GM06990 (cell line): ENCODE measurements at places on chromosomes 7 and 10.

- no peak for DNase-seq
Observed at GRCh38 chr10:418894-419293, 270.6 kb downstream of the DIP2C start.

GRCh38 chr7:130853503-130854279 lies 119.7 kb upstream of the KLF14 start:
- no peak for DNase-seq

- DNase-seq = no peak
Observed at GRCh38 chr7:94710256-94710655, 54.3 kb upstream of the SGCE start.

GRCh38 chr7:51010534-51010933 lies 227.8 kb upstream of the GRB10 start:
- DNase-seq = no peak

- DNase-seq = no peak
Observed at GRCh38 chr7:155698633-155699032, 54.2 kb downstream of the RBM33 start.

- no peak for DNase-seq
Observed at GRCh38 chr10:23094786-23095403, 484 bp upstream of the MSRB2 start.

DNA sequence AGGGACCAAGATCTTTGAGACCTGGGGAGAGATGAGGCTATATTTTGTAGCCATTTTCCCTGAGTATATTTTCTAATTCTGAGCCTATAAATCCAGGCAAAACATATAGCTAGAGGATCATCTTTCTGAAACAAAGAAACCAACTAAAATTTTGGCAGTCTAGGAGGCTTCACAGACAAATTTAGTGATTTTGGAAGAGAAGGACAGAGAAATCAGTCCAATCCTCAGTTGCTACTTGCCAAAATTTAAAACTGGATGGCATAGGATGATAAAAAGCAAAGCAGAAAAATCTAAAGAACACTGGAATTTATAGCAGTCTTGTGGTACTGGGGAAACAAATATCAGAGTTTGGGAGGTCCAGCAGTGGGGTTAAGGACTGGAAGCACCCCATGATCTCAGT lies 43.4 kb upstream of the POM121L12 start:
- DNase-seq = no peak

- no peak for DNase-seq
Observed at GRCh38 chr7:87831097-87831496, 45.1 kb downstream of the SLC25A40 start.
